Ecto neural progenitor cell (in vitro differentiated cells): ENCODE measurements at places on chromosomes 3 and 15.

DNA sequence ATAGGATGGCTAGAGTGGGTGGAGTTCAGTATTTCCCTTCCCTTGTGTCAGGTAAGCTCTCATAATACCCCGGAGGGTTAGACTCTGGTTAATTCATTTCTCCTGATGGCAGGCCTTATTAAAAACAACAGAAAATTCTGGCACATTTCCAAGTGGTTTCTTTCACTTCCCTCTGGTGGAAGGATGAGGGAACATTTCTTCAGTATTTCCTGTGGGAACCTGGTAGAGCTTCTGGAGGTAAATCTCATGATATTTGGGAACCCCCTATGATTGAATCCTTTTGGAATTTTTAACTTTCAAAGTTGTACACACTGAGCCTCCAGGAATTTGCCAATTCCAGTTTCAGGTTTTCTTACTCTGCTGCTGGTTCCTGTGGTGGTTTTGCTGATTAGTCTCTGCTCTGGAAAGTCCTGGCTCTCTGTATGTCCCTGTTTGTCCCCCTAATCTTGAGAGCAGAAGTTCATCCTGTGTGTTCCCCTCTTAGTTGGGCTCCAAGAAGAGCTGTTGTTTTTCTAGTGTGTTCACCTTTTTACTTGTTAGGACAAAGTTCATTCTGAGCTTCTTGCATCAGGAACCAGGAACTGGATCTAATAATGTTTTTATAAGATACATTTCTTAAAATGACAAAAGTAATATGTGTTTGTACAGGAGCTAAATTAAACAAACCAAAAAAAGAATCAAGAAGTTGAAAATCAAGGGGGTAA lies 12.1 kb downstream of the CHRNA7 start:
- DNase-seq, result no peak

GRCh38 chr3:141410846-141411245 lies 42.5 kb downstream of the ZBTB38 start:
- no peak for DNase-seq

DNA sequence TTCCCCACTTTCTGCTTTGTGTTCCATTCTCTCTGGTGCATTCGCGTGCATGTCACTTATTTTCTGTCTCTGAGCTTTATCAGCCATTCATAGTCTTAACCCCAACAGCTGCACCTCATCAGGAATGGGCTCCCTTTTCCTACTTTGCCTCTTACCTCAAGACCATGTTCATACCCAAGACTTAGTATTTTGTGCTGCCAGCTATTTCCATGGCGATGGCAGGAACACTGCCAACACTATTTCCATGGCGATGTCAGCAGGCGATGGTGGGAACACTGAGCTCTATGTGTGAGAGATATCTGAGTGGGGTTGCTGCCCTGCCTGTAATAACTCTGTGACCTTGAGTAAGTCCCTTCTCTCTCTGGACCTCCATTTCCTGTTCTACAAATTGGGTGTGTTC lies 5.5 kb downstream of the ZNF35 start:
- DNase-seq, result no peak

DNA sequence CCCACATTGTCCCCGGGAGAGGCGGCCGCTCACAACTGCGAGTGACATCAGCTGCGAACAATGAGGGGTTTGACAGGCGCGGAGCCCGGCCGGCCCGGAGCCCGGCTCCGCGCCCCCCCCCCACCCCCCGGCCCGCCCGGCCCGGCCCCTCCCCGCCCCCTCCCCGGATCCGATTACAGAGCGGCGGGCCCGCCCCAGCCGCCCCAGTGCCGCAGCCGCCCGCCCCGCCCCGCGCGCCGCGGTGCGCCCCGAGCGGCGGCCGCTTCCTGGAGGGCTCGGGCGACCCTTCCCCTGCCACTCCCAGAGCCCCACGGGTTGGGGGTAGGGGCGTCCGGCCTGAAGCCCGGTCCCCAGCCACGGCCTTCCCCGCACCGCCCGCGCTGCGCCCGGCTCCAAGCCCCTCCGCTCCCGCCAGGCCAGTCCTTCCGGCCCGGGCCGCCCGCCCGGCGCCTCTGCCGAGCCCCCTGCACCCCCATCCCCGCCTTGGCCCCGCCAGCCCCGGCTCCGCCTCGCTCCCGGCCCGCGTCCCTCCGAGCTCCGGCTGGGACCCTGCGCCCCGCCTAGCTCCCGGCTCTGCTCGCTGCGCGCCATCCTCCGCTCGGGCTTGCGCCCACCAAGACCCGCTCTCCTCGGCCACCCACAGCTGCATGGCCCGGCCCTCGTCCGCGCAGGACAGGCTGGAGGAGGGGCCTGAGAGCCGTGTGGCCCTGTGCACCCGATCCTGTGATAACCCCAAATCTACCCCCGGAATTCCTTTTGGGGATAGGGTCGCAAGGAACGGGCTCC lies at the start of gene PCBP4:
PCBP4 (minus strand) TSS at position 71 of the 786 bp plus-strand sequence. CDS start 6,214 bp downstream, outside the sequence.
- peak; percentile 89 for DNase-seq

DNA sequence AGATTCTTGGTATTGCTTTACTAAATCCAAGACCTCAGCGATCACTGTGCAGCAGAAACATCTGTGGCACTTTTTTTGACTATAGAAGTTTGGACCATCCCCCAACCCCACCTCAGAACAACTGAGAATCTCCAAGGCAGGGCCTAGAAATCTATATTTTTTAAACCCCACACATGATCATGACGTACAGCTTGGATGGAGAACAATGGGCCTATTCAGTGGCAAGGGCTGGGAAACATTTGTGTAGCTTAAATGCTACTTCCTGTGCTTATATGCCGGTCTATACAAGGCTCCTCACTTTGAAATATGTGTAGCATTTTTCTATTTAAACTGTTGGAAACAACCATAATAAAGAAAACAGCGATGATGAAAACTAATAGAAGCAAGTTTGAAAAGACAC lies 55.1 kb upstream of the SPRED1 start:
- no peak for DNase-seq

DNA sequence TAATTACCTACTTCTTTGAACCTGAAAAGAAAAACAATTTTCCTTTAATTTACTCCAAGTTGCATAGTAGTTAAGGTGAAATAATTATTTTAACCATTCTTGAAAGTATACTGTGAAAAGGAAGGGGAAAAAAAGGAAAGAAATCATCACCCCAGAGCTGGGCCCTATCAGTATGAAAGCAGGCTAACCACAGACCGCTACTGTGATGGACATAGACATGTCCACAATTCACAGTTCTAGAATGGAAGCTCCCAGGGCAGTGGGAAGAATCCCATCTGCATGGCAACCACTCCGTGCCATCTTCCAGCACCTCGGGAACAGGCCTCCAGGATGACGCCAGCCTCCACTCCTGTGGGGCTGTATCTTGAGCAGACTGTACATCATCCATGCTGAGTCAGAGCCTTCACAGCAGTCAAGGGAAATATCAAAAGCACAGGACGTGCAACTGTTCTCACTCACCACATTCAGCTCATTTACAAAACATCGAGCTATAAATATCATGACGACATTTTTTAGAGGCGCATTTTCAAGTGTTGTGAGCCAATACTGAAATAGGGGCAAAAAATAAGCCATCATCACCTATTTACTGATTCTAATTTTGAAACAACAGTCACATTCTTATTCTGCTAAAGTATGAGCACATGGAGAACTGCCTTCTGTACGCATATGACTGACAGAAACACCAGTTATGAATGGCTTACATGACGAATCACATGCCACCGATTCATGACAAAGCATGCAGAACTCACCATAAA lies 119.7 kb downstream of the SNRK start:
- no peak for DNase-seq

DNA sequence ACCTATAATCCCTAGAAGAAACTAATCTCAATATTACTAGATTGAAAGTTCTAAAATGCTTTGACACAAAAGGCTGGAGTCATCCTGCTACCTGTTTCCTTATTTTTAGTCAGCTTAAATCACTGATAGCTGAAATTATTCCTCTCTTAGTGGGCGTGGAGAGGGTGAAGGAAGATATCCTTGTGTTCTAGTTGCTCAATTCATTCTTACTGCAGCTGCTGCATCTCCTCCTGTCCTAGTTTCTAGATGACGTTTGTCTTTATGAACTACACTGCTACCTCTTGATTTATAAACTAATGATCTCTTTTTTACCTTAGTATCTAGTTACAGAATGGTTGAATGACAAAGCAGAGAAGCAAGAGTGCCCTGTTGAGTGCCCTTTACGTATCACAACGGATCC lies 50.7 kb downstream of the SETD5 start:
- DNase-seq, result no peak

DNA sequence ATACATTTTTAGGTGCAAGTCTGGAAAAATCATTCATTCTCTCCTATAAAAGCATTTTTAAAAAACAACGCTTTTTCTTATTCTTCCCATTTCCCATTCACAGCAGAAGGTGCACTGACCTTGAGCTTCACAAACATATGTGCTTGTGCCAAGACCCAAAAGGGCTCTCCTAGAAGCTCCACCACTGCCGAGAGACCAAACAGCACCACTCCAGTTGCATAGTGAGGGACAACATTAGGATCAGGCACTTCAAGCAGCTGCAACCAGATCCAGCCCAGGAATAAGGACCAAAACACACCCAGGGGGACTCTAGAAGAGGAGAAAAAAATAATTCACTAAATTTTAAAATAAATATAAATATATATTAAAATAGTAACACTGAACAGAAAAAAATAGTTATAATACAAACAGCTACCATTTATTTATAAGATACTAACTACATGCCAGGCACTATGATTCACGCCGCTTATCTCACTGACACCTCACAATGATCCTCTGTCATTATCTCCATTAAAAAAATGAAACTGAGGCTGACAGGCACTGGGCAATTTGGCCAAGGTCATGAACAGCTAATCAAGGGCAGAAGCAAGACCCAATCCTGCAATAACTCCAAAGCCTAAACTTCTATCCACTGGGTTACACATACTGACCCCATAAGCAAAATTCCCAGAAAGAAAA lies 7.8 kb downstream of the RFT1 start:
- no peak for DNase-seq

DNA sequence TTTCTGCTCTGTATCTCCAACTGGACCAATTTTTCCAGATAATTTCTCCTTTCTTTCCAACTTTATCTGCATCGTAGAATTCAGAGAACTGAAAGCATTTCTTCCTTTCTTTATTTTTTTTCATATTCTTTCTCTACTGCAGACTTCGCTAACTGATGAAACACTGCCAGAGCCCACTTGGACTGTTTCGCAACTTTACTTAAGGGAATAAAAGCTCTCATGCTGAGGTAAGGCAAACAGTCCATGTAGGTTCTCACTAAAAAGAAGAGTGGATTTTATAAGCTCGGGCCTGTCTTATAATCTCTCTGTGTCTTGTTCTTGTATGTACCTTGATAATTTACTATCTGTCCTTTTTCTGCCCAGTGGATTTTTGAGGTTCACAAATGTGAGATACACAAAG lies 163.5 kb downstream of the CNTN4 start:
- DNase-seq, result no peak

DNA sequence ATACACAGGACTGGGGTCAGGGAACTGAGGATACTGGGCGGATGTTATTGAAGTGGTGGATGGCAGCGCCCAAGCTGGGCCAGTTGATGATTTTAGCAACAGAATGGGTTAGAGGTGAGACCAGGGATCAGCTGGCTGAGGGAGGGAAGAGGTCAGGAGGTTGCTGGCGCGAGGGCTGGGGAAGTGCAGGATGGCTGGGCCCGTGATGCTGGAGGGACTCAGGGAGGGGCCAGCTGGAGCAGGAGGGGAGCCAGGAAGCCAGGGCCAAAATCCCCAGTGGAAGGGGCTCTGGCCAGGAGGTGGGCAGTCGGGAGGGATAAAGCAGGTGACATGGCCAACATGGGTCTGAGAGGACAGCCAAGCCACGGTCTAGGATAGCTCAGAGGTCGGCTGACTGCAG lies 178.0 kb downstream of the NSMCE3 start:
- no peak for DNase-seq

DNA sequence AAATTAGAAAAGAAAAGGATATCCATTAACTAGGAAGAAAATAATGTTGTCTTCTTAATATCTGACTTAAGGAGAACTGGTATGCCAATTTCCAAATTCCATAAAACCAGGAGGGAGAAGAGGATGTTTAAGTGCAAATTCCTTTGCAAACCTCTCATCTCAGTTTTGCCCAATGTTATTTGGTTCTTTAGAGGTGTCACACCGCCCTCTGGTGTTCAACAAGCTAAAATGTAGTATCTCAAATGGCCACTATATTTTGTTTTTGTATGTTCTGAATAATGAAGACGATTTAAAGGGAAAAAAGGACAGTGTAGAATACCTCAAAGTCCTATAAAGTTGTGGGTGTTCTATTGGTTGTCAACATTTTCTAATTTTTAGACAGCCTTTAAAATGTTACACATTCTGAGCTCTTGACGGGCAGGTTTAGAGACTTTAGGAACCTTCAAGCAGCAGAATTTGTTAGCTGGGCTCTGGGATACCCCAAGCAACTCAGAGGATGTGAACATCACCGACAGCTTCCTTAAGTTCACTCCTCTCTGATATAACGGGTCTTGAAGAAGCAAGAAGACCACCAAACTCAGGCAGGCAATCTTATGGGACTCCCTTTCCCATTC lies 458.3 kb downstream of the MFSD1 start:
- DNase-seq, result no peak
